Stimulated activated CD4-positive, alpha-beta T cell treated with anti-CD3 and anti-CD28 coated beads, Interleukin-4, amount 100 ng/mL, for 48 hours (primary cell): ENCODE measurements at places on chromosomes 5 and 9.

- DNase-seq = no peak
These were observed 6.4 kb upstream of the DCTN4 start for GRCh38 chr5:150765011-150765798.

DNA sequence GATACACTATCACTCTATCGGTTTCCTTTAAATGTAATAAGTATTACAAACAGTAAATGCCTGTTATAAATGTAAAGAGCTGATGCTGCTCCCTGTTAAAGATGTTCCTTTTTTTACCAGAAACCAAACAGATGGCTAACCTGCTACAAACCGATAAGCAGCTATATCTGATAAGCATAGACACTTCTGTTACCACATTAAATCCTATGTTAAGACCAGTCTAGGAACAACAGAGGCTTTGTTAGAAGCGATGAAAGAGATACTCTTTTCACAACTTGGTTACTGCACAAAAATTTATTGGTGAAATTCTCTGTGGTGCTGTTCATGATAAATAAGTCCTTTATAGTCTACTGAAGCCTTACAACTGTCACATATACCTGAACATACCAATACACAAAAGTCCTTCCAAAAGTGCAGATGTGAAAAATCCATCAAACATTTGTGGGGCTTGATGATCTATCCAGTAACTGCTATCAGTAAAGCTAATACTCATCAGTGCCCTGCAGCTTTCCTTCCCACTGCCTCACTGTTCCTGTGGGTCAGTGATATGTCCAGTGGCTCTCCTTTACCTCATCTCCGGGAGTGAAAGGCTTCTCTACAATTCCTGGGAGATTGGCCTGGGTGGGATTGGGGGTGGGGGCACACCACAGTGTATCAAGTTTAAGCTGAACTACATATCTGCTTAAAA, 25.8 kb upstream of the PRXL2C start:
- DNase-seq = no peak

GRCh38 chr9:131024978-131025868, 16.2 kb downstream of the LAMC3 start:
- DNase-seq = no peak

- no peak for DNase-seq
These were observed 54.8 kb upstream of the COL15A1 start for GRCh38 chr9:98888801-98889421.

GRCh38 chr9:122005597-122005996, 87.5 kb downstream of the TTLL11 start:
- no peak for DNase-seq

GRCh38 chr9:37619806-37620205, 27.4 kb upstream of the TOMM5 start:
- no peak for DNase-seq

GRCh38 chr5:107917983-107918382, 247.2 kb upstream of the EFNA5 start:
- no peak for DNase-seq

GRCh38 chr5:136330353-136331038, 34.8 kb downstream of the TRPC7 start:
- DNase-seq = no peak

GRCh38 chr9:127319366-127320114, 55.0 kb downstream of the GARNL3 start:
- no peak for DNase-seq

- DNase-seq = no peak
These were observed 5.7 kb downstream of the CLTB start for GRCh38 chr5:176410486-176411180.

DNA sequence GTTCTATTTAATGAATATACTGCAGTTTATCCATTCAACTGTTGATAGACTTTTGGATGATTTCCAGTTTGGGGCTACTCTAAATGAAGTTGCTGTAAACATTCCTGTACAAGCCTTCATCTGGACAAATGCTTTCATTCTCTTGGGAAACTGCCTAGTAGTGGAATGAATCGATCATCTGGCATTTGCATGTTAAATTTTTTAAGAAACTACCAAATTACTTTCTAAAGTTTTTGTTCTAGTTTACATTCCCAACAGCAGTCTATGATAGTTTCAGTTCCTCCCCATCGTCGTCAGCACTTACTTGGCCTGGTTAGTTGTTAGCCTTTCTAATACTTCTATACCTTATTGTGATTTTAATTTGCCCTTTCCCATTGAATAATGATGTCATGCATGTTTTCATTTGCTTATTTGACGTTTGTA, 306.3 kb downstream of the FER start:
- DNase-seq = no peak
